ENCODE measurements at places on chromosomes 11 and 22.

DNA sequence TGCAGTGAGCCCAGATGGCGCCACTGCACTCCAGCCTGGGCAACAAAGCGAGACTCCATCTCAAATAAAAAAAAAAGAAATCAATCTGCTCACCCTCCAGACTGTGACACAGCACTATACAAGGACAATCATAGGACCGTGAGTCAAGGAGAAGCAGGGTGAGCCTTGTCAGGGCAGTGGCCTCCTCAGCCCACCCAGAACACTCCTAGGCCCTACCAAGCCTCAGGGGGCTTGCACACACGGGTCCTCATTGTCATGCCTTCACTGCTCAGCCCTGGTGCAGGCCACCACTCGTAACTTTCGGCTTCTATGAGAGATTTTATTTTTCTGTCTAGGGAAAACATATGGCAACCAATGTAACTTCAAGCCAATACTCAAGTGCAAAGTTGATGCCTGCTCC, 35.8 kb downstream of the DGCR2 start:
- no peak for DNase-seq

- no peak for DNase-seq
These were observed 16.7 kb downstream of the BCL9L start for GRCh38 chr11:118908901-118909618.

DNA sequence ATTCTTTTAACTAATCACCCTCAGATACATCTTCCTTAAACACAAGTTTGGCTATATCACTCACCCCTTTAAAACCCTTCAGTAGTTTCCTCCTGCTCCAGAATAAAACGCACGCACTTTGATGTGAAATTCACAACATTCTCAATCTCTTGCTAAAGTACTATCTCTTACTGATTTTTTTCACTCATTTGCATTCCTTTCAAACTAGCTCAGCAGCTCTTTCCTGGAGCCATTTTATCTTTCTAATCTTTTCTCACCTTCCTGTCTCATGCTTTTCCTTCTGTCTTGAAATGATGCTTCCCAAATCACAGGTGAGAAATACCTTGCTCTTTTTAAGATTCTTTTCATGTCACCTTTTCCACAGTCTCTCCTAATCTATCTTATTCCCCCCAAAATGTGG, 1074.4 kb downstream of the DLG2 start:
- DNase-seq = no peak

DNA sequence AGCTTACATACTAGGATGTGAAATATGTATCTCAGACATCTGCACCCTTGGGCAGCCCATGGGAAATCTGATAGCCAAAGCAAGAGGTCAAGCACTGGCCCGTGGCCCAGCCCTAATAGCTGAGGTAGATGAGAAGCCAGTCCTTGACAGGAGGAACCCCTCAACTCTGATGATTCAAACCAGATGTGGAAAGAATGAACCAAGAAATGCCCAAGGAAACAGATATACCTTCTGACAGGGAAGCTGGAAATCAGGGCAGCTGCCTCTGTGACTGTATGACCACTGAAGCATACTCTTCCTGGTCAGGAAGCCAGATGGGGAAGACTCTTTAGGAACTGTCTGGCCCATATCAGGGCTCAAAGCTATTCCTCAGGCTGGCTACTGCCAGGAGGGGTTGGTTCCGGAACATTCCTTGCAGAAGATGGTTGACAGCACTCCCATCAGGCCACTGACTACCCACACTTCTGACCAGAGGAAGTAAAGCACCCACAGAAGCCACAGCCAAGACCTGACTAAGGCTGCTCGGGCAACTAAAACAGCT, 124.2 kb downstream of the SWAP70 start:
- no peak for DNase-seq

- no peak for DNase-seq
These were observed 1196.3 kb downstream of the BRD1 start for GRCh38 chr22:48631288-48631863.

GRCh38 chr11:109958821-109959166, 134.4 kb upstream of the ZC3H12C start:
- DNase-seq = no peak

DNA sequence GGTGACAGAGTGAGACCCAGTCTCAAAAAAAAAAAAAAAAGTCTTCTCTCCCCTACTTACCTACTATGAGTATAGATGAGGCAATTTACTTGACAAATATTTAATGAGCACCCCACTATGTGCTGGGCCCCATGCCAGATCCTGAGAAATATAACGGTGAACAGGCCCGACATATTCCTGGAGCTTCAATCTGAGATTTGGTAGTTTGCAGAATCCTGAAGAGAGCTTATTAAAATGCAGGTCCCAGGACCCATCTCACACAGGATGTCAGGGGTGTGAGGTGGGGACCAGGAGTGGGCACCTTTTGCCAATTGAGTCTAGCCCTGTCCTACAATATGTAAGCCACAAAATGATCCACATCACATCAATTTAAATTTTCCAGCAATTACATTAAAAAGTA, 44.0 kb downstream of the KCNJ4 start:
- no peak for DNase-seq

Data from NCI-H1048 (cell line).